Frontal cortex (tissue), 4 donors: ENCODE measurements at places on chromosomes 2 and 18. TPM values are rescaled to one million over a fixed set of nuclear protein-coding genes. Genes with fewer than 3 reads are reported as not detected.

ANKRD23 gene
- total RNA-seq: 4.1 TPM

POTEI gene
- total RNA-seq: under 0.01 TPM

GAREM1 gene
- total RNA-seq: 35.9 TPM

MARCHF7 gene
- total RNA-seq: 121 TPM

IL36G gene
- total RNA-seq: under 0.01 TPM

VWA3B gene
- total RNA-seq: under 0.01 TPM

IL1B gene
- 0.41 TPM for total RNA-seq

FZD7 gene
- total RNA-seq: 15.5 TPM

KCNG2 gene
- total RNA-seq: under 0.01 TPM

PPIG gene
- total RNA-seq: 43.6 TPM

LINC00305 gene
- total RNA-seq: not detected

SIX3 gene
- 1.2 TPM for total RNA-seq

CRACDL gene
- 2.0 TPM for total RNA-seq

NEU4 gene
- 1.6 TPM for total RNA-seq

HOXD13 gene
- total RNA-seq: not detected

IRS1 gene
- 11.8 TPM for total RNA-seq

GMCL1 gene
- 13.5 TPM for total RNA-seq

PDE11A gene
- total RNA-seq: 1.2 TPM

REG1A gene
- total RNA-seq: not detected

CSRNP3 gene
- 214 TPM for total RNA-seq

LOXHD1 gene
- total RNA-seq: 0.41 TPM

MYCN gene
- 70.5 TPM for total RNA-seq

TMEM163 gene
- total RNA-seq: 16.3 TPM

GAREM2 gene
- 6.1 TPM for total RNA-seq

NRP2 gene
- total RNA-seq: 26.1 TPM

PPP1R1C gene
- total RNA-seq: under 0.01 TPM

SPC25 gene
- total RNA-seq: 5.3 TPM

CDH19 gene
- total RNA-seq: under 0.01 TPM
